Lung (tissue), 17 donors: ENCODE measurements at places on chromosomes 16 and 17. TPM values are rescaled to one million over a fixed set of nuclear protein-coding genes. Genes with fewer than 3 reads are reported as not detected.
A peak's percentile ranks its signal among the peaks of the same experiment; 100 is the strongest.

Gene CIBAR2
- total RNA-seq, result 49.0 TPM

Gene SAP30BP
- 82.9 TPM for total RNA-seq

Gene CIITA
- total RNA-seq, result 59.6 TPM

DNA sequence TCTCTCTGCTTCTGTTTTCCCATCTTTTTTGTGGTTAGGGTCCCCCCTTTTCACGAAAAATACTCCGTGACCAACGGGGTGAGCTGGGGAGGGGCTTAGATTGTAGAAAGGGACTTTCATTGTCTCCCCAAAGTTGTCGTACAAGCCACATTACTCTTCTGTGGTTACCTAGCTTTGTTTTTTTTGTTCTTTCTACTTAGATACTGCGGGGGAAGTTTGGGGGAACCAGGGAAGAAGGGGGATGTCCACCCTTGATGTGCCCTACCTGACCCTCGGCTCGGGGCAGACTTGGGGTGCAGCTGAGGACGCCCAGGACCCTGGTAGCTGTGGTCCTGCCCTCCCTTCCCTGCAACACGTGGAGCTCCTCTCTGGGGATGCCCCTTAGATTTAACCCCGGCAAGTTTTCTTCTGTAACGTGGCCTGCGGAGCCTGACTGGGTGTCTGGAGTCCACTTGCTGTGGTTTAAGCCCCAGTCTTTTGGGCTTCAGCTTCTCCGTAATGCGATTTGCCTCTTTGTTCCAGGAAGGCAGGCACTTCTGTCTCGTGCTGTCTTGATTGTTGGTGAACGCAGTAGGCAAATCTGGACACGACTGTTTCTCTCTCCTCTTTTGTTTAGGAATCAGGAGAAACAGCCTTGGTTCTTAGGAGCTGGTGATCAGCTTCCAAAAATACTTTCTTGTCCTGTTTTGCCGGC lies 892 bp downstream of the ABCC1 start:
- peak; percentile 41 for DNase-seq

Gene C16orf74
- 7.9 TPM for total RNA-seq

DNA sequence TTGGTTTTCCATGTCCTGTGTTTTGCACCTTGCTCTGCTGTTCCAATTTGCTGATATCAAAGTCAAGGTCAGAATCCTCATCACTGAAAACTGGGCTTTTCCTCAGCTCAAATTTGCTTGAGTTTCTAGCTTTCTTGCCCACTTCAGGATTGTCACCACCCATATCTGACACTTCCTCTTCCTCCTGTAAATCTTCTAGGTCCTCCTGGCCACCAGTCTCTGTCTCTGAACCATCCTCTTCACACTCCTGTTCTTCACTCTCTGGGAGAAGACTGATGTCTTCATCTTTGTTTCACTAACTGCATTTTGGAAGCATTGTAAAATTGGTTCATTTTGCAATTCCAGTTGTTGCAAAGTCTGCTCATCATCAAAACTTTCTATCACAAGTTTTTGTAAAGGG lies 63.4 kb upstream of the RBL2 start:
- no peak for DNase-seq

Gene EPOP
- 0.40 TPM for total RNA-seq

- DNase-seq, result peak; percentile 87
These were observed 7.4 kb downstream of the PRCD start for GRCh38 chr17:76547183-76547641.

DNA sequence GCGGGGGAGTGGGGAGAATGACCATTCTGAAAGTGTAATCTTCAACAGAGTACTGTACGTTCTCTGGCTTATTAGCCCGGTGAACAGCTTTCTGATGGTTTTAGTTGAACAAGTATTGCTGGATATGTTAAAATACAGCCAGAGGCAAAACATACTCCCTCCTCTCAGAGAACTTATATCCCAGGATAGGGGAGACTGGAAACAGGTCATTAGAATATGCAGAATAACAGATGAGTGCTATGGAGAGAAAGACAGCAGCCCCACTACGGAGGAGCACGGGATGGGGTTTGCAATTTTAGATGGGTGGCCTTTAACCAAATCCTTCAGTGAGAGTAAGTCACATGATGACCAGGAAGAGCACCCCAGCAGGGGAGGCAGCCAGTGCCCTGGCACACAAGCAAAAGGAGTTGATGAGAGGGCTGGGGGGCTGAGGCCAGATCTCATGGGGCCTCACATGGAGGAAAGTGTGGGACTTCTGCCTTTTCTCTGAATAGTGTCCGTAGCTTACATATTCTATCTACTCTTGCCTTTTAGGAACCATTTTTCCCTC lies 43.1 kb upstream of the SEC14L1 start:
- no peak for DNase-seq

Gene MGRN1
- 112 TPM for total RNA-seq

GRCh38 chr17:74803388-74803930 lies 27.3 kb upstream of the NAT9 start:
- no peak for DNase-seq

- DNase-seq, result peak; percentile 74
These were observed 13.6 kb downstream of the ZC3H7A start for GRCh38 chr16:11783319-11784037.

GRCh38 chr17:65103896-65104295 lies 33.3 kb upstream of the RGS9 start:
- no peak for DNase-seq

GRCh38 chr16:85347213-85347591 lies 234.9 kb upstream of the CIBAR2 start:
- DNase-seq, result no peak

- no peak for DNase-seq
These were observed 120.8 kb upstream of the SEC14L1 start for GRCh38 chr17:77019893-77020379.

GRCh38 chr16:1195393-1195666 lies 29.7 kb downstream of the TPSG1 start:
- DNase-seq, result no peak

GRCh38 chr17:58531661-58532554 lies 17.5 kb upstream of the MTMR4 start:
- DNase-seq, result peak; percentile 75
